ENCODE measurements at places on chromosomes 11 and 22. TPM values are rescaled to one million over a fixed set of nuclear protein-coding genes. Genes with fewer than 3 reads are reported as not detected.

The OR51B2 gene
- total RNA-seq = not detected

The MS4A12 gene
- total RNA-seq = 0.27 TPM

The WBP2NL gene
- not detected for total RNA-seq

The TYR gene
- total RNA-seq = not detected

The SLN gene
- total RNA-seq = not detected

The CRYBB1 gene
- not detected for total RNA-seq

The ZNF214 gene
- total RNA-seq = 1.4 TPM

The ACTN3 gene
- total RNA-seq = not detected

The C11orf86 gene
- total RNA-seq = not detected

The SGSM1 gene
- not detected for total RNA-seq

The C11orf16 gene
- not detected for total RNA-seq

The CCDC134 gene
- 10.3 TPM for total RNA-seq

The MAML2 gene
- total RNA-seq = 14.0 TPM

The ENTHD1 gene
- total RNA-seq = not detected

The RAG1 gene
- total RNA-seq = 0.52 TPM

The FADS2 gene
- 254 TPM for total RNA-seq

The RASGRP2 gene
- not detected for total RNA-seq

The OR10G4 gene
- total RNA-seq = not detected

The PHLDB1 gene
- total RNA-seq = 66.8 TPM

The LUZP2 gene
- total RNA-seq = 2.0 TPM

The KRTAP5-10 gene
- not detected for total RNA-seq

The P2RY6 gene
- 5.6 TPM for total RNA-seq
